Hindlimb muscle (tissue), 1 donor: ENCODE measurements at places on chromosomes 2 and 18.

DNA sequence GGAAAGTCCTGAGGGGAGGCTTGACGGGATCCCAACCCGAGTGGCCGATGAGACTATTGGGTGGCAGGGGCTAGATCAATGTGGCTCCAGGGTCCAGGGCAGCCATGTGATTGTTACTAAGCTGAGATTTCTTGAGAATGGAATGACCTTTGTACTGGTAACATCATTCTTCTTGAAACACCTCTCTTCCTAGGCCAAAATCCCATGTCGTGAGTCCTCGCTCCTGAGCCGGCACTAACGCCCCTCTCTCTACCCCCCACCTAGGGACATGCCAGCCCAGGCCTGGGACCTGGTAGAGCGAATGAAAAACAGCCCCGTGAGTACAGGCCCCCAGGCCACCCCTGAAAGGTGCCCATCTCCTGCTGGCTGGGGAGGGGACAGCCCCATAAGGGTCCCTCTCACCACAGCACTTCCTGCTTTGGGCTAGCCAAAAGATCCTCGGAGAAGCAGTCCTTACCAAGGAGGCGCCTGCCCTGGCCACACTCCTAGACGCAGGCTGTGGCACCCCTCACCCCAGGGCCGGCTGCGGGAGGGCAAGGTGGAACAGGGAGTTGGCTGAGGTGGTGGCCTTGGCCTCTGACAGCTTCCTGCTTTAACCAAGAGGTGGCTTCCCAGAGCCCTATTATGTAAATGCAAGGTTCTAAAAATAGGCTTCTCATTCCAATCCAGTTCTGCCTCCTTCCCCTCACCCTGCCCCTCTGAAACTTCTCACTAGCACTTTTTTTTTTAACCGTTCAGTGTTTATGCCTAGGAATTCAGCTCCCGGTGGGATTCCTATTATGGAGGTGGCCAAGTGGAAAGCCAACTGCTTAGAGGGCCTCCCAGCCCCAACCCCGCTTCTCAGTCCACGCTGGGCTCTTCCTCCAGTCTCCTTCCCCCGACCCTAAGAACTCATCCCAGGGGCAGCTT, 126.6 kb upstream of the PPP1CB start:
- DNase-seq: peak; percentile 49

DNA sequence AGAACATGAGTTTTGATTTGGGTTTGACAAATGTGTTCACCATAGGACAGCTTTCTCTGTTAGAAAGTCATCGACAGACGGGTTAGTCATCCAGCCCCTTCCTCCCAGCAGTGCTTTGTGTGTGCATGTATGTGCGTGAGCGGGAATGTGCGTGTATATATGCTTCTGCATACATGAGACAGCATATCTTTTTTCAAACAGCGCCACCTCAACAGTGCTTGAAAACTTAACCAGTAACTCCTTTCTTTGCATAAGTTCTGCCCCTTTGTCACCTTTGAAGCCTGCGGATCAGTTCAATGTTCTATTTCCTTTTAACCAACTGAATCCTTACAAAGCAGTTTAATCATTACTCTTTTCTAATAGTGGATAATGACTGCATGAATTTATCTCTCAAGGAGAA, 351.4 kb downstream of the LPIN1 start:
- no peak for DNase-seq

- no peak for DNase-seq
Measured at GRCh38 chr2:23525137-23525765, 140.3 kb downstream of the KLHL29 start.

DNA sequence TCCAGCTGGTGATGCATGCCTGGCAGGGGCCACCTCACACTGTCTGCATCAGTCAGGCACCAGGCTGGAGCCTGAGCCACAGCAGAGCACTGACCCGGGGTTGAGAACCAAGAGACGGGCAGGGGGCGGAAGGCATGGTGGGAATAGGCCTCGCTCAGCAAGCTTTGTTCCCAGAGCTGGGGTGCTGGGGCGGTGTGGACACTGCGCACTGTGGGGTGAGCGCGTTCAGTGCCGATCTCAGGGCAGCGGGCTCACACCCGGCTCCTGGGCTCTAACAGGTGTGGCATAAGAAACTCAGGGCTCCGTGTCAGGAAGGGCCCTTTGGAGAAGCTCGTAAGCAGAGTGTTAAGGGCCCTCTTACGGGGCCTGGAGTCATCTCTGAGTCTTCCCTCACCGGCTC, 15.7 kb downstream of the SH3RF3 start:
- DNase-seq: no peak

GRCh38 chr2:121902171-121902591, 146.7 kb downstream of the TSN start:
- DNase-seq: no peak

DNA sequence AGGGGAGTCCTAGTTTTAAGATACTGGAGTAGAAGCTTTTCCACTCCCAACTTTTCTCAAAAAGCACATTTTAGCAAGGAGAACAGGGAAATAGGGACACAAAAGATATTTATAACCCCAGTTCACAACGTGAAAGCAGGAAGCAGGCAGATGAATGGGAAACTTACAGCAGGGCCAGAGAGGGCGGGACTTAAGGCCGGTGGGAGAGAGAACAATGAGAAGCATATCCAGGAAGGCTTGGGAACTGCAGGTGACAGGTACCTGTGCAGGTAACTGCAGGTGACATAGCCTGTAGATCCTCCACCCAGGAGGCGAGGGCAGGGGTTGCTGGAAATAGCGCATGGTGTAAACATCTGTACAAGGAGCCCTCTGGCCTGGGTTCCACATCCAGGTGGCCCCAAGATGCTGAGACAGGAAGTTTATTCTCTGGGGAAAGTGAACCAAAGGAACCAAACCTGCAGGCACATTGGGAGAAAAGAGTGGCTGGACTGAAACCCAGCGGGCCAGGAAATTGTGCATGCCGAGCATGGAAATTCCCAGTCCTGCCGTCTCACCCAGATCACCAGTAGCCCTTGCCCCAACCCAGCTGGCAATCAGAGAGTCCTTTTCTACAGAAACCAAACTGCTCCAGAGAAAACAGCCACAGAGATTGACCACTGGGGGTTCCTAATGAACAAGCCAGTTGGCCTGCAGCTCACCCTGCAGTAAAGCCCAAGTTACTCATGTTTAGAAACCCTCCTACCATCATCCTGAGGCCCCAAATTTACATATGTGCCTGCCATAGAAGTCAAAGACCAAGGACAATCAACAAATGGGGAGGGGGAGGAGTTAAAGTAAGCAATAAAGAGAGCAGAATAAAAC, 24.3 kb upstream of the COL6A3 start:
- DNase-seq: no peak
